ENCODE measurements at places on chromosomes 1 and 21.
A peak's percentile ranks its signal among the peaks of the same experiment; 100 is the strongest.

DNA sequence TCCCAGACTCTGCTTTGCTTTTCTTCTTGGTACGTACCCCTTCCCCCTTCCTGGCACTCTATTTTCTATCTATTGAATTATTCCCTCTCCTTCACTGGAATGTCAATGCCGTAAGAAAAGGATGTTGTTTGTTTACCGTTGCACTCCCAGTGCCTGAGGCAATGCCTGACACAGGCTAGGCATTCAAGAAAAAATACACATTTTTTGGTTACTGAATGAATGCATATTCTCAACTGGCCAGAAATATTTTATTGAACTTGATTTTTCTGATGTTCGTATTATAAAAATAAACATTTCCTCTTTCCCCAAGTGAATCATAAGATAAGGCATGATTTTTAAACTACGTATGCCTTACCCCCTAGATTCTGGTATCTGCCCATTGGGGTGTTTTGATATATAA lies 41.2 kb downstream of the GNG12 start:
- DNase-seq, result no peak

- DNase-seq, result no peak
Observed at GRCh38 chr1:58104960-58105359, 441.6 kb downstream of the OMA1 start.

DNA sequence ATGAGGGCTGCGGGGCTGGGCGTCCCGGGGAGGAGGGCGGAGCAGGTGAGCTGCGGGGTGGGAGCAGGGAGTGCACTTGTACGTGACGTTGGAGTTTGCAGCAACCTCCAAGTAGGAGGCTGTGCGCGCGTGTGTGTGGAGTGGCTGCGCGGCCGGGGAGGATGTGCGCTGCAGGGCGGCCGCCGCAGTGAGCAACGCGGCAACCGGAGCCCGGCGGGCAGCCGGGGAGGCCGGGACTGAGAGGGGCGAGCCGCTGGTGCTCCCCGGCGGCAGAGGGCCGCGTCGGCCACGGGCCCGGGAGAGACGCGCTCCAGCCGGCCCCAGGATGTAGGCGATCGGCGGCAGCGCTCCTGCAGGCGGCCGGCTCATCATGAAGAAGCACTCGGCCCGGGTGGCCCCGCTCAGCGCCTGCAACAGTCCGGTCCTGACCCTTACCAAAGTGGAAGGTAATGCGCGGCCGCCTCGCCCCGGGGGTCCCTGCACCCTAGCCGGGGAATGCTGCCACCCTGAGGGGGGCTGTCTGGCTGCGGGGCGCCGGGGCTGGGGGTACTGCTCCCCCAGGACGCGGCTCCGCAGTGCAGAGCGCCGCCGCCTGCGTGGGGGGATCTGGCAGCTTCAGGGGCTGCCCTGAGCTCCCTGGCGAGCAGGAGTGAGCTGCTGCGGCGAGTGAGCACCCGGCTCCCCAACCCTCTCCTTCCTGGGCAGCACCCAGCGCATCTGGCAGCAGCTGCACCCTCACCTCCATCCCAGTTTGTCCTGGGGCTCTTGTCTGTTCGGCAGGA lies 158.9 kb upstream of the COA6 start:
- no peak for DNase-seq

DNA sequence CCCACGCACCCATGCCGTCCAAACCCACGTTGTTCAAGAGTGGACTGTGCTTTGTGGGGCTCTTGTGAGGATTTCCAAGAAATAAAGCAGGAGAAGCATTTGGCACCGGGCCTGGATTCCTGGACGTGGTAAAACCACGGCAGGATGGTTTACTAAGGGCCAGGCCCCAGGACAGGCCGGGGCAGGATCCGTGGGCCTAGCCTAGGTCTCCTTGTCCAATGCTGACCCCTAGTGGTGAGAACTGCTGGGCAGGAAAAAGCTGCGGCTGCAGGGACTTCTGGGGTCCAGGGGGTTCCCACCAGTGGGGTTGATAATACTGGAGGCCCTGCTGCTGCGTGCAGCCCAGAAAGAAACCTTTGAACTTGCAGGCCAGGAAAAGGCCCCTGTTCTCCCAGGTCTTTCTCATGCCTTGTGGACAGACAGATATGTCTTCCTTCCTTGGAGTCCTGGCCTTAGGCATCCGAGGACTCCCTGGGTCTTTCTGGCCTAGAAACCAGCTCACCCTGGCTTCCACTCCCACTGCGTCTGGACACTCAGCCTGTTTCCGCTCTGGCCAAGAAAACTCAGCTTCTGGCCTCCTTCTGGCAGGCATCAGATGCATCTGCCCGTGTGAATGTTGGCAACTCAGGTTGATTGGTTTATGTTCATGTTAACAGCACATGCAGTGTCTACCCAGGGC lies 106.9 kb upstream of the TMEM51 start:
- peak; percentile 61 for DNase-seq

DNA sequence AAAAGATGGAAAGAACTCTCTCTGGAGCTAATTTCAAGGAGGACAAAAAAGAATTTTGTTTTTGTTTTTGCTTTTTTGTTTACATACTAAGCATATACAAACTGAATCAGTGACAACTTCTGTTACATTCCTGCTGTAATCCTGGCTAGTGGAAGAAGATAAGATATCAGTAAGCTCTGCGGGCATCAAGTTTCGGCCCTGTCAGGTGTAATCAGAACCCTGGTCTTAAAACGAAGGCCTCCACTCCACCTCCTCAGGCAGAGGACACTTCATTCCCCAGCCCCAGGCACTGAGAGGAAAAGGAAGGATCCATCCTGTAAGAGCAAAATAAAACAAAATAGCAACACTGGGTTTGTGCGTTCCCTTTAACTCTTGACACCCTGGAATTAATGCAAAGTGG lies 88.9 kb upstream of the ARHGAP29 start:
- no peak for DNase-seq

DNA sequence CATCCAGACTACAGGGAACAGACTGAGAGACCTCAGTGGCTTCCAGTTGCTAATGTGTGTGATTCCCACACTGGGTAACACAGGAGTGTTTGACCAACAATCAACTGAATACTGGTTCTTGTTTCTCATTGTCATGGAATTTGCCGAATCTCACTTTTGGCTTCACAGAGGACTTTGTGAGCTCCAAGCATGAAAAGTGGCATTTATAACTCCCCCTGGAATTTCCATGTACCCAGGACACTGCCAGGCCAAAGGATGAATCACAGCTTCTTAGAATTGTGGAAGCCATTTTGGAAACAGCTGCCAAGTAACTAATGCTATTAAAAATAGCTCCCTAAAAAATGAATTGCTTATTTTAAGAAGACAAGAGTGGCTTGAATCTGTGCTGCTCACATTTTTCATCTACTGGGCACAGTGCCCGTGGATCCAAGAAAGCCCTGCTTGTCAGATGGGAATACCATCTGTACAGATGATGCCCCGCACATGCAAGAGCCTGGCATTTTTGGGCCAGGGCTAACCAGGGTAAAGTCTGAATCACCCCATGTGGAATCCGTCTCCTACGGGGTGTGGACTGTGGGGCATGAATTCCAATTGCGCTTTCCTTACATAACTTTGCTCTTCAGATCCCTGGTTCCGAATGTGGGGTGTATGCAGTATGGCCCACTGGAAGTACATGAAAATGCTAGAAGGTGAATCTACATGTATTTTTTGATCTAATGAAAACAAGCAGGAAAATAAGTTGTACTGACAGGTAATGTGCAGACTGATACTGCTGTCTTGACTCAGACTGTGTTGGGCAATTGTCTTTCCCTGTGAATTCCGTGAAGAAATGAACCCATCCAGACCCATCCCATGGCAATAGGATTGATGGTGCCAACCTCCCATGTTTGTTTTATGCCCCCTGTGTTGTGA lies 487.3 kb downstream of the SIPA1L2 start:
- peak; percentile 37 for DNase-seq

DNA sequence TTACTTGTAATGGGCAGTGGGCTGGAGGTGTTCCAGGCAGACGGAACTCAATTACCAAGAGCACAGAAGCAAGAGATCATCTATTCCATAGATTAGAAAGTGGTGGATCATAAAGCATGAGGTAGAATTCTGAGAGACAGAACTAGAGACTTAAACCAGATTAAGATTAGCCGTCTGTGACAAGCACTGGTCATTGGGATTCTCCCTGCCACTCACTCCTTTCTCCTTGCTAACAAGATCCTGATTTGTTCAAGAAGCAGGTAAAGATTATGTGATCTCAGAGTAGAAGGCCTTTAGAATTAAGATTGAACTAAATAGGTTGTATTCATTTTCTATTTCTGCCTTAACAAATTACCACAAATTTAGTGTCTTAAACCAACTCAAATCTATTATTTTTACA lies 1.5 kb upstream of the HSPA13 start:
- DNase-seq, result no peak

DNA sequence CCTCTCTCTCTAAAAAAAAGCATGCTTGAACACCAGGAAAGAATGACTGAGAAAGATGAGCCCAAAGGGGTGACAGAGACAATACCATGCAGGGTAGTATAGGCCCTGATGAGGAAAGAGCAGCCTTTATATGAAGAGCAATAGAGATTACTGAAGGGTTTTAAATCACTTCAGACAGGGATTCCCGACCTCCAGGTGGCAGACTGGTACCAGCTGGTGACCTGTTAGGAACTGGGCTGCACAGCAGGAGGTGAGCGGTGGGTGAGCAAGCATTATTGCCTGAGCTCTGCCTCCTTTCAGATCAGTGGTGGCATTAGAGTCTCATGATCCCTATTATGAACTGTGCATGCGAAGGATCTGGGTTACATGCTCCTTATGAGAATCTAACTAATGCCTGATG lies 30.8 kb upstream of the GTF2B start:
- DNase-seq, result no peak

DNA sequence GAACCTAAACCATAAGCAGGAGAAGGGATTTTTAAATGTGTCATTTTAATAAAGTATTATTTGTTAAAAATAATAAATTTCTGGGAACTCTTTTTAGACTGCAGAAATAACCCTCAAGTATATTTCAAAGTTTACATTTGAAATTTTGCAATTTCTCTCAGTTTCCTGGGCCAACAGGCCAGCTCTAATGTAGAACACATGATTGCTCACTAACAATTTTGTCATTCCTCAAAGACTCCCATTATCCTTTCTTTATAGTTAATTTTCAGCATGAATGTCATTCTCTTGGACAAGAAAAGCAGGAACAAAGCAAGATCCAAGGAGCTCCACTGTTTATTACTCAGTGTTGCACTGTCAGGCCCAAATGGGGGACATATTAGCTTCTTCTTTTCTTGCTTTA lies 119.4 kb upstream of the VANGL1 start:
- no peak for DNase-seq

DNA sequence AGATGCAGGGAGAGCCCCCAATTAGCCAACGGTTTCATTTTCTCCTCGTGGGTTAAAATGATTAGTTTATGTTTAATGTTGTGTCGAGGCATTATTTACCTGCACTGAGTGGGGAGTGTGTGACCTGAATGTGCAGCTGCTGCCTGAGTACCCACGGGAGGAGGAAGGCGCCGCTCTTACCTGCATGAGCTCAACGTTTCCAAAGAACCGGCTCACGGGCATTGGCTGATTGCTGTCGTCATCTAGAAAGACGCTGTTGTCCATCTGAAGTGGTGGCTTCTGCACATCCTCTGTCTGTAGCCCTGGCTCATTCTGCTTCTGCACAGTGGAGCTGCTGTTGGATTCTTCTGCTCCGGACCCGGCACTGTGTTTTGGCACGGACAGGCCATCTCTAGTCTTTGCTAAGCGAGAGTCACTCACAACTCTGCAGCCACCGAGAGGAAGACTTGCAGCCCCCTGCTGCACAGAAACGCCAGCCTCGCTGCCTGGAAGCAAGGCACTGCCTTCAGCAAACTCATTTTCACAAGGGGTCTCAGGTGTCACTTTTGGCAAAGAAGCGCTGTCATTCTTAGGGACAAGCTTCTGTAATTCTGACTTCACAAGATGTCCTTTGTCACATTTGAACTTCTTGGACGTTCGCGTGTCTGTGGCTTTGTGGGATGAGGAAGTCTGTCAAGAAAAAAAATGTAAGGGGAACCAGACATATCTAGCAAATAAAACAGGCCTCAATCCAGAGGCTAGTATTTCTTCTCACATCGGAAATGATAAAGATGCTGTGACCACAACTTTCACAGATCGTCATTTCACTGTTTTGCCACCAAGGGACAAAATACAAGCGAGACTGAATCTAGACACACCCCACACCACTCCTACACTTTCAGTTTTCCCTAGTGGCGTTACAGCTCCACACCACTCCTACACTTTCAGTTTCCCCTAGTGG lies 9.4 kb downstream of the C1orf174 start:
- no peak for DNase-seq

GRCh38 chr1:51878308-51878615 lies 265 bp downstream of the NRDC start:
- no peak for DNase-seq

GRCh38 chr1:18540136-18540765 lies 59.5 kb downstream of the KLHDC7A start:
- no peak for DNase-seq

DNA sequence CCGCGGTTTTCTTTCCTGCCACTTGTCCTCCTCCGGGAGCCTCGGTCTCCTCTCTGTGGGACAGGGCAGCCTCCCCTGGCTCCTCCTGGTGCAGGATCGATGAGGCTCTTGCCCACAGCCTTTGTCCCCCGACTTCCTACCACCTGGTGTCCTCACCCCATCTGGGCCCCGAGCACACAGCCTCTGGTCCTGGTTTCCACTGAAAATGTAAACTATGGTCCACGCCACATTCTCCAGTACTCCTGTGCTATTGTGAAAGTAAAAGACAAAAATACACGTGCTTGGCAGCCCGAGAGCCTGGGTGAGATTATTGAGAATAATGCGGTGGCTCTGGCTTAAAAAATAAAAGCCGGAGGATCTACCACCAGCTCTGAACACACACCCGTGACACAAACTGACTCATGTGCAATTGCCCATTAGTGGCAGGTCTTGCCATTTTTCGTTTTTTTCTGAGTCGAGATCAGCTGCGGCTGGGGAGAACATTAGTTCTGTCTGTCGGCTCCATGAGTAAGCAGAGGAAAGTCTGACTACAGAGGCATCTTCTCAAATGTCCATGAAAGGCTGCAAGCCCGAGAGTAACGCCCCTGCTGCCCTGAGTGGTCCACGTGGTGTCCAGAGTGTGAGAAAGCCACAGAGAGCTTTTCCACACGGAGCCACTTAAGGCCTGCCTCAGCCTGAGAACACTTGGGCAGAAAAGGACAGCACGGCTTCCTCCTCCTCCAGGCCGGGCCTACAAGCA lies 5.7 kb upstream of the COL6A2 start:
- no peak for DNase-seq

- peak; percentile 13 for DNase-seq
Observed at GRCh38 chr1:209587789-209588188, 4.3 kb downstream of the CAMK1G start.

DNA sequence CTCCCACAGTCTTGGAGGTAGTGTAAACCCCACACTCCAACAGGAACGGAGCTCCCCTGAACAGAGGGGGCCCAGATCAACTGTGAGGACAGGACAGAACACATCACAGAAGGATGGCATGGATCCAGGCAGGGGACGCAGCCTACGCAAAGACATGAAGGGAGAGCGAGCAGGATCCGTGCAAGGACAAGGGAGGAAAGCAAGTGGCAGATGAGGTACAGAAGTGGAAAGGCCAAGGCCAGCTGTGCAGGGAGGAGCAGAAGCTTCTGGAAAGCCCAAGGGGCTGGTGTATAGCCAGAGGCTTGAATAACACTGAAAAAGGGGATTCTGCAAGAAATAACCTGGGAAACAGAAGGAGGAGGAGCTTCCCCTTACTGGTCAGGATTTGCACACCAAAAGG lies 81.2 kb downstream of the SIPA1L2 start:
- DNase-seq, result no peak

GRCh38 chr1:61284248-61284854 lies 202.0 kb downstream of the NFIA start:
- DNase-seq, result no peak

Data from LoVo (cell line).